ENCODE measurements at places on chromosomes 16 and 17. TPM values are rescaled to one million over a fixed set of nuclear protein-coding genes. Genes with fewer than 3 reads are reported as not detected.

GRCh38 chr17:6524520-6524919, 31.8 kb downstream of the PITPNM3 start:
- no peak for DNase-seq

GRCh38 chr16:81810894-81811538, 31.9 kb downstream of the PLCG2 start:
- DNase-seq: no peak

DNA sequence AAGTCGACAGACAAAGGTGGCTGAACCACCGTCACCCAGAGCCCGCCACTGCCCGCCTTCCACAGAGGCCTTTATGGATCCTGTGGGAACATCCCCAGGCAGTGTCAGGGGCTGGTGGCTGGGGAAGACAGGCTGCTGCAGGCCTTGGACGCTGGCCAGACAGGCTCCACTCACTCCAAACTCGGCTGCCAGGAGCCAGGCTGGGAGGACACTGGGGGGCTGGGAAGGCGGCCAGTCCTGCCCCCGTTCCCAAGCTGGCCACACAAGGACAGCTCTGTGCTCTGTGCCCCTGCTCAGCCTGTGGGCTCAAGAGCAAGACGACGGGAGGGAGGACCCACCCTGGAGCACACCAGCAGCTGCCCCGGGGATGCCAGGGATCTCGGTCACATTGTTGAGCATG, 7.6 kb upstream of the LCAT start:
- DNase-seq: no peak

DNA sequence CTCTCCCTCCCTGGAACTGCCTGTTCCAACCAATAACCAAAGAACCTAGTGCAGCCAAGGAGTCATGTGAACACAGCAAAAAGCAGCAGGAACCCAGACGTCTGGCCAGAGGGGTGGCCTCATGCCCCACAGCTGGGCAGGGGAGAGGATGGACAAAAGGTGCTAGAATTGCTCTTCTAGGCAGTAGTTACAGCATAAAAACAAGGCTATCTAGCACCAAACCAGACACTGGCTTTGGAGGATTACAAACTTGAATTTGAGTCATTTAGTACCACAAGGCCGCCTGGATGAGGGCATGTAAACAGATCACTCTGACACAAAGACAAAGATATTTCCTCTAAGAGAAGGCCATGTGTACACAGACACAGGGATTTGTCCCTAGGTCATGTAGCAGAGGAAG, 423.3 kb upstream of the MAF start:
- DNase-seq: no peak

DNA sequence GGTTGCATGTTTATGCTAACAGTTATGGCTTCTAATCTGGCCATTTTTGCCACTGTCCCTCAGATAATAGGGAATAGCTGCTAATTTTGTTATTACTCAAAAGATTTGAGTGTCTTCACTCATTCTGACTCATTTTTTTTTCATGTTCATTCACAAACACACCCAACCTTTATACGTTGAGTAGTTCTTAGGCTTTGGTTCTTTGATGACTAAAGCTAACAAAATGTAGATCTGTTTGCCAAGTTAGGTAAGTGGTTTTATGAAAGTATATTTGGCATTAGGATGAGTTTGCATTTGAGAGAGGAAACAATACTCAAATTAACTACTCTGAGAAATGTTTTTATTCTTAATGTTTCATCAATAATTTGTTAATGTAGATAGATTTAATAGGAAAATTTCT, 3.6 kb downstream of the MAP2K4 start:
- DNase-seq: no peak

GRCh38 chr17:11825572-11826209, 171.6 kb downstream of the ZNF18 start:
- DNase-seq: no peak

GRCh38 chr17:63364387-63364786, 81.7 kb downstream of the CYB561 start:
- no peak for DNase-seq

Gene CASKIN1
- total RNA-seq: 1.4 TPM

Gene COX11
- total RNA-seq: 48.8 TPM

- DNase-seq: no peak
These were observed 10.2 kb downstream of the MYO19 start for GRCh38 chr17:36524428-36524876.

DNA sequence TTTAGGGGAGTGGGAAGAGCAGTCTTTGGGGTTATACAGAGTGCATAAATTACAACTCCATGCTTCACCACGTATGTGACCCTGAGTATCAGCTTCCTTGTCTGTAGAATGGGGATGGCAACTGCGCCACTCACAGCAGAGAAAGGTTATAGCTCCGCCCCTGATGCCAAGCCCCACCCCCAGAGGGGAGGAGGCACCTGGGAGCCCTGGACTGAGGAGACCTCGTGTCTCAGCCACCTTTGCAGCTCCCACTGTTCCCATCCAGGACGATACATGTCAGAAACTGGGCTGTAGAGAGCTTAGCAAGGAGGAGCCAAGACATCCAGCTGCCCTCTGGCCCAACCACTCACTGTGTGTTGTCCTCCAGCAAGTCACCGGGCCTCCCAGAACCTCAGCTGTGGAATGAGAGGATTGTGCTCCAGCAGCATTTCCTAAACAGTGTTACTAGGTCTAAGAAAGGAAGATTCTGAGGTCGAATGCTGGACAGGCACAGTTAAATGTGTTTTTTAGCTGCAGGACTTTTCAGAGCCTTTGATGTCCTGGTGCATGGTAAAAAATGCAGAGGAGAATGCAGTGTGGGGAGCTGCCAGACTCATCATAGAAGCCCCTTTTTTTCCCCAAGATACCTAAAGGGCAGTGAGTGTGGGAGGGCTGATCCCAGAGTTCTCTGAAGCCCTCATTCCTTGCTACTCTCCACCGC, 49.4 kb downstream of the BEAN1 start:
- peak; percentile 61 for DNase-seq

DNA sequence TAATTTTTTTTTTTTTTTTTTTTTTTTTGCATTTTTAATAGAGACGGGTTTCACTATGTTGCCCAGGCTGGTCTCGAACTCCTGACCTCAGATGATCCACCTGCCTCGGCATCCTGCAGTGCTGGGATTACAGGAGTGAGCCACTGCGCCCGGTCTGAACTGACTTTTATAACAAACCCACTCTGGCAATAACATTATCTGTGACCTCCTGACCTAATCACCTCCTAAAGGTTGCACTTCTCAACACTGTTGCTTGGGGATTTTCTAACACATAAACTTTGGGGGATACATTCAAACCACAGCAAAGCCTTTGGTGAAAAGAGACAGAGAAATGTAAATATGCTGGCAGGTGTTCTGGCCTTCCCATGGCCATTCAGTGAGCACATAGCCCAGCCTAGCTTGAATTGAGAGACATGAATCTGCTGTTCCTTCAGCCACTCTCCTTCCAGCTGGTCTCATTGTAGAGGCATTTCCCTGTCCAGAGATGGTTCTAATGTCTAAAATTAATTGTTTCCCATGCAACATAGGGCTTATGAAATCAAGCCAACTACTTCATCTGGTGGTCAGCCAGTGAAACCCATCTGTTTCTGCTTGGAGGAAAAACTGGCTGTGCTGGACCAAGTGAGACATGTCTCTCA, 28.3 kb downstream of the LYRM1 start:
- no peak for DNase-seq

GRCh38 chr16:49529411-49530045, 155.9 kb downstream of the C16orf78 start:
- no peak for DNase-seq

Gene PIRT
- total RNA-seq: not detected

All from Calu3 (cell line).